ENCODE measurements at places on chromosomes 4 and X.

DNA sequence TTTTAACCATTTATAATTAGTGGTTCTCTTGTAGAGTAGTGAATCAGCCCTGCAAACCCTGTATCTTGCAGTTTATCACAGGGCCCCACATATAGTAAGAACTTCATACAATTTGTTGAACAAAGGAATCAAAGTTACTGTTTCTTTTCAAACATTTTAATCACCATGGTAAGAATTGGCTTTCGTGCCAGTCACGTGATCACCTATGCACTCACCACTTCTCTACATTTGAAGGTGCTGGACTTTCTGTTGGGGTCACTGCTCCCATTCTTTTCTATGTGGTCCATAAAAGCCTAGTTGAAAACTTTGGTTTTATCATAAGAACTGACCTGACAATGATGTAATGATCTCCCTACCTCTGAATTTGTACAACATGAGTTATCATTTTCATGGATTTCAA, 426.4 kb upstream of the CPEB2 start:
- DNase-seq = no peak

DNA sequence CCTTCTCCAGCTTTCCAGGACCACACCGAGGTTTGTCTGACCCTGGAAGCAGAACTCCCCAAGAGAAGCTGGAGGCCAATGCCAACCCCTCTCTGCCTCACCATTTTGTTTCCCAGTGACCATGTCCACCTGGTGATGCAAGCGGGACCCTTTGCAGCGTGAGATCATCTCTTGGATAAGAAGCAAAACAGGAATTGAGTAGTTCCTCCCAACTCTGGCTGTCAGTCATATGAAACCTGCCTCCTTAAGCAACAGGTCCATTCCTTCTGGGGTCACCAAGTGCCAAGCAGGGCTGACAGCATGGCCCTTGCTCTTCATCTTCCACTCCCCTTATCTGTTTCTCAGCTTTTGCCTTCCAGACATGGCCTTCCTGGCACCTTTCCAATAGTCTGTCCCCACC, 41.3 kb upstream of the MTM1 start:
- no peak for DNase-seq

GRCh38 chr4:75860606-75861005, 41.6 kb downstream of the PPEF2 start:
- DNase-seq = no peak

DNA sequence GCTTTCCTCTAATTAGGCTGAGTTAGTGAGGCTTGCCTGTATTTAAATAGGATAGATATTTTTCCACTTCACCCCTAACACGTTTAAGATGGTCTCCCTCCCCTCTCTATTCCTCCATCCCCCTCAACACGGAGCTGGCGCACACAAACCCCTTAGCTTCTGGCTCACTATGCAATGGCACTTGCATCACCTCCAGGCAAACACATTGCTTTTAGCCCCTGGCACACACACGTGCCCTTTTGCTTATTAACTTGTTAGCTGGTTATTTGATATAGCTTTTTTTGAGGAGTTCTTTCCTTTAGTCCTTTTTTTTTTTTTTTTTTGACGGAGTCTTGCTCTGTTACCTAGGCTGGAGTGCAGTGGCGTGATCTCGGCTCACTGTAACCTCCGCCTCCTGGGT, 94.3 kb downstream of the HDAC8 start:
- DNase-seq = no peak

- DNase-seq = no peak
Measured at GRCh38 chr4:74758551-74759145, 35.7 kb downstream of the BTC start.

GRCh38 chrX:21479695-21480270, 105.6 kb downstream of the CNKSR2 start:
- no peak for DNase-seq

DNA sequence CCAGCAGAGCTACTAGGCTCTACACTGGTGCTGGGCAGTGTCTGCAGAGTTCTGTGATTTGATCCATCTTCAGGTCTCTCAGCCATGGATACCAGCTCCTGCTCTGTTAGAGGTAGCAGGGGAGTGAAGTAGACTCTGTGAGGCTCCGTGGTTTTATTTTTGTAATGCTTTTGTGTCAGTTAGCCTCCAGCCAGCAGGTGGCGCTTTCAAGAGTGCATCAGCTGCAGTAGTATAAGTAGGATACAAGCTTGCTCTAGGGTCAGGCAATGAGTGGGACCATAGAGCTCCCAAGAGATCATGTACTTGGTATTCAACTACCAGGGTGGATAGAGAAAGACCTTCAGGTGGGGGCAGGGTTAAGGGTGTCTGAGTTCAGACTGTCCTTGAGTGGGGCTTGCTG, 362.5 kb upstream of the TRAM1L1 start:
- DNase-seq = no peak

All from non-pigmented ciliary epithelial cell (primary cell).